ENCODE measurements at places on chromosomes 12 and 14.

- peak; percentile 73 for DNase-seq
Measured at GRCh38 chr12:120588948-120589930, 8.0 kb upstream of the POP5 start.

- DNase-seq, result no peak
Measured at GRCh38 chr14:33542338-33543287, 408.3 kb downstream of the EGLN3 start.

DNA sequence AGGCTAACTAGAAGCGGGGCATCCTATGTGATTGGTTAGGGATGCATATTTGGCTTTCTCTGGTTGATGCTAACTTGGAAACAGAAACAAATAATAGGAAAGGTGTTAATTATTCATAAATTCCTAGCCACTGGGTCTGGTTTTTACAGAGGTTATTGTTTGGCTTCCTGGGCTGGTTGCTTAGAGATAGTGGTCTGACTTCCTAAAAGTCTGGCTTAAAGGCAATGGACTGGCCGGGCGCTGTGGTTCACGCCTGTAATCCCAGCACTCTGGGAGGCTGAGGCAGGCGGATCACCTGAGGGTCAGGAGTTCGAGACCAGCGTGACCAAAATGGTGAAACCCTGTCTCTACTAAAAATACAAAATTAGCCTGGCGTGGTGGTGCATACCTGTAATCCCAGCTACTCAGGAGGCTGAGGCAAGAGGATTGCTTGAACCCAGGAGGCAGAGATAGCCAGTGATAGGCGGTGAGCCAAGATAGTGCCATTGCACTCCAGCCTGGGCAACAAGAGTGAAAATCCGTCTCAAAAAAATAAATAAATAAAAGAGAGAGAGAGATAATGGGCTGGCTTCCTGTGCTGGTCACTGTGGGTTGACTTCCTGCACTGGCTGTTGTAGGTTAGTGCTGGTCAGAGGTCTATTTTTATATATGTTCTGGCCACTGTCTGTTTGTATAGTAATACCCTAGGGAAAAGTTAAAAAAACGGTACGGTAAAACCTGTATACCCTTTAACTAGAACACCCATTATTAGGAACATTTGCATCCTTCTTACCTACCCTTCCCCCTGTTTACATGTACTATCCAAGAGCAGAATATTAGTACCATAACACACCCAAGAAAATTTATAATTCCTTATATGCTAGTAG, 24.1 kb downstream of the OR6S1 start:
- DNase-seq, result no peak

DNA sequence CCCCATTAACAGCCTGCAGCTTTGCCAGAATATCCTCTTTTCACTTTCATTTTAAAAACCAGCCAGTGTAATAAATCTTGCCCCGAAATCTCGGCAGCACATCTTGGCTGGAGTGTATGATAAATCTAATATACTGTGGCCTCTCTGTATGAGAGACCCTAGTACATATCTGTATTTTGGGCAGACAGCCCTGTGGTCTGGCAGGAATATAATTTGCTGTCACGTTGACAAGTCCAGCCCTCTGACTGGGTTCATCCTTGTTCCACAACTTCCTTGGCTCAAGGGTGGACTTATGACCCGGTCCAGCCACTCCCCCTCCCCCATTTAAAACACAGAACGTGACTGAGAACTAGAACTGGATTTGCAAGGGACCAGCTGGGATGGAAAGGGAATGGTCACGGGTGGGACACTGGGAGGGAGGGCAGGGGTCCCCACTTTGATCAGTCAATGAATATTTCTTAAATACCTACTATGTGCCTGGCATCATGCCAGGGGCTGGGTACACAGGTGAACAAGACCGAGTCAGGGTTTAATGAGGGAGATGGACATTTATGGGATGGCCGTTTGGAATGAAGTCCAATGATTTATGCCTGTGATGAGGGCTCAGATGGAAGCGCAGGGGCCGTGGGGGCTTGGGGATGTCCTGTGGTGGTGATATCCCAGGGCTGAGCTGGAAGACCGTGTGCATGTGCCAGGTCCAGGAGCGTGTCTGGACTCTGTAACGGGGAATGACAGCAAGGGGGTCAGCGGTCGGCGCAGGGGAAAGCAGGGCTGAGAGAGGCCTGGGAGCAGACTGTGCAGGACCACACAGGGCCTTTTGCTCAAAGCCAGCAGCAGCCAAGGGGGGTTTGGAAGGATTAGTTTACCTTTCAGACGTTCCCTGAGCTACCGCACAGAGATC, 190.5 kb downstream of the PHETA1 start:
- no peak for DNase-seq

DNA sequence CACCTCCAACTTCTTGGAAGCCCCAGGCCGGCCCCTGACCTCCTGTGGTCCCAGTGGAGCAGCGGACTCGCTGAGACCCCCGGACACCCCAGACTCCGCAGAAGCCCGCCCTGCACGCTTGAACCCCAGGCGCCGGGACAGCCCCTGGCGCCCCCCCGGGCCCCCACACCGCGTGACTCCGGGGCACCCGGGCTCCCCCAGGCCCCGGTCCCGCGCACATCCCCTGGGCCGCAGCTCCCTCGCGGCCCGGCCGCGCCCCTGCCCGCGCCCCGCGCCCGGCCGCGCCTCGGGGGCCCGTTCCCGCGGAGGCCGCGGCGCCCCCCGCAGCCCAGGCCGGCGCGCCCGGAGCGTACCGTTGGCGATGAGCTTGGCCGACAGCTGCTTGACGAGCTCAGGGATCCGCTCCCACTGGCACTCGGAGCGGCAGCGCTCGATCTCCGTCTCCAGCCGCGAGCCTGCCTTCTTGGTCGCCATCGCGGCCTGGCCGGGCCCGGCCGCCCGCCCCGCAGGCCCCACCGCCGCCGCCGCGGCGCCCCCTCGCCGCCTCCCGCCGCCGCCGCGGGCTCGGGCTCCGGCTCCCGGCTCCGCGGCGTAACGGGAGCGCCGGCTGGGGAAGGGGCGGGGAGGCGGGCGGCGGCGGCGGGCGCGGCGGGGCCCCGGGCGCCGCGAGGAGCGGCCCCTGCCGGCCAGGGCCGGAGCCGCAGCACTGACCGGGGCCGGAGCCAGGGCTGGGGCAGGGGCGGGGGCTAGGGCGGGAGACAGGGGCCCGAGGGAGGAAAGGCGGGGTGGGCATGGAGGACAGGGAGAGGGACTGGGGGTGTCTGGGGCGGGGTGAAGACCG, at the start of gene TTC7B:
Gene TTC7B, minus strand, starts transcription at position 609 of the 841 bp plus-strand sequence. Its CDS starts 135 bp downstream, at position 474.
- no peak for DNase-seq

DNA sequence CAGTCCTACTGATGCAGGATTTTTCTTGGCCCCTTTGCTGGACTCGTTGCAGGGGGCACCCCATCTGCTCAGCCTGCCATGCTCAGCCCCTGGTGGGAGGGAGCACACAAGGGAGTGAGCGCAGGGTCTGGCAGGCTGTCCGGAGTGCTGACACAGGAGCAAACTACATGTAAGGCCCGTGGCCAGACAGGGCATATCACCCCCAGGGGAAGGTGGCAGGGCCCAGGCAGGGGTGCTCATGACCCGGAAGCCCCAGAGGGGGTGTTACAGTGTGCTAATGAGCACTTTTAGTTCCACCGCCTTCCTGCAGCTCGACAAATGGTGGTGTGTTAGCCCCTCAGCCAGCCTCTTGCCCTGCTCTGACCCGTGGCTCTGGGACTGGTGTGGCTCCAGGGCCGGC, 645.6 kb upstream of the TMEM132C start:
- no peak for DNase-seq

Data from occipital lobe (tissue), 3 donors.